ENCODE measurements at places on chromosomes 1 and 21.

DNA sequence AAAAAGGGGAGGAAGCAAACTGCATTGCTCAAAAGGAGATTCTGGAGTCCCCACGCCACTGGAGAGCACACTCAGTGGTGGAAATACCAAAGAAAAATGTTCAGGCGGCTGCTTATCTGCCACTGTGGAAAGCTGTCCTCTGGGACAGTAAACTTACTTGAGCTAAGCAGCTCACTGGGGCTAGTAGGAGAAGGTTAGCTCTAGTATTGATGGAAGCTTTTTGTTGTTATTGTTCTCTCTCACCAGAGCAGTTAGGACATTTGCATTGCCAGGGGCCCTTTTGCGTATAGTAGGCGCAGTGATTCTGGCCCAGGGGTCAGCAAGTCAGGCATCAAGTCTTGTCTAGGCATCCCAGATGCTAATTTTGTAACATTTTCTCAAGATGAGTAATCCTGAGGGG, 15.6 kb downstream of the BACE2 start:
- DNase-seq: no peak

GRCh38 chr21:42189860-42190485, 29.0 kb upstream of the ABCG1 start:
- no peak for DNase-seq

GRCh38 chr1:108560874-108561459, 1.1 kb downstream of the EEIG2 start:
- DNase-seq: peak; percentile 65

GRCh38 chr21:38303300-38303699, 46.5 kb downstream of the KCNJ15 start:
- peak; percentile 79 for DNase-seq

DNA sequence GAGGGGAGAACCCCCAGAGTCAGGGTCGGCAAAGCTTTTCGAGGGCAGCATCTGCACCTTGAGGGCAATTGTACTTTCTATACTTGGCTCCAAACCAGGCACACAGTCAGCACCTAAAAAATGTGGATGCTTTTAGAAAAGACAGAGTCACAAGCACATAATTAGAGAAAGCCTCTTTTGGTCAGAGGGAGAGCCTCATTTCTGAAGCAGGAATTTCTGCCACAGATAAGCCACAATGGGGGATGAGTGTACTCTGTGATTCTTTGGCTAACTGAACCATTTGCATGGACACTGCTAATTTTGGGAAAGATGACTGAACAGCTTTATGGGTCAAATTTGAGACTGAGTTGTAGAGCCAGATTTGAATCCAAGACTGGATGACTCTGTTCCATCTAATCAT, 635.7 kb downstream of the KIF26B start:
- DNase-seq: peak; percentile 27

DNA sequence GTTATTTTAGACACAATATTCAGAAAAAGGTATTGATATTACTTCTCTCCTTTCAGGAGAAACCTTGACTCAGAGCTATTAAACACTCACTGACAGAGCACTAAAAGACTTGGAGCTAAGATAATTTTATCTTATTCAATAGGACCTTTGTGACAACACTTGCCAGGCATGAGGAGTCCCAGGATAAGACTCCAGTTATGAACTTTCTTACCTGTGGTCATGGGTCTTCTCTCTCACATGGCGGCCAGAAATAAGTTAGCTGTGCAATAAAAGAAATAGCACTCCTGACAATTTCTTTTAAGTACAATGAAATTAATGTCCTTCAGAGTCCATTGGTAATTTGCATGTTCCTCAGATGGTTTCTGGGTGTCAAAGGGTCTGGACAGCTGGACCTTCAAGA, 382.1 kb downstream of the BRINP3 start:
- DNase-seq: no peak

- DNase-seq: no peak
Measured at GRCh38 chr1:54566438-54567141, 18.6 kb downstream of the ACOT11 start.

DNA sequence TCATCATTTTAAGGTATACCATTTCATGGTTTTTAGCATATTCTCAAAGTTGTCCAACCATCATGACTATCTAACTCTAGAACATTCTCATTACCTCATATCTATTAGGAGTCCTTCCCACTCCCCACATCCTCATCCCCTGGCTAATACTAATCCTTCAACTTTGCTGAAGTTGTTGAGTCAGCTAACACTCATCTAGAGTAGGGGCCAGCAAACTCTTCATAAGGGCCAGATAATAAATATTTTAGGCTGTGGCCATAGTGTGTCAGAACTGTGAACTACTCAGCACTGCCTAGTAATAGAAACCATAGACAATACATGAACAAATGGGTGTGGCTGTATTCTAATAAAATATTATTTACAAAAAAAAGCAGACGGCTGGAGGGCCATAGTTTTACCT, 43.0 kb downstream of the TOR3A start:
- DNase-seq: peak; percentile 83

- DNase-seq: no peak
Measured at GRCh38 chr1:240827786-240828185, 215.8 kb upstream of the GREM2 start.

GRCh38 chr1:192689459-192689858, 53.5 kb downstream of the RGS13 start:
- no peak for DNase-seq

DNA sequence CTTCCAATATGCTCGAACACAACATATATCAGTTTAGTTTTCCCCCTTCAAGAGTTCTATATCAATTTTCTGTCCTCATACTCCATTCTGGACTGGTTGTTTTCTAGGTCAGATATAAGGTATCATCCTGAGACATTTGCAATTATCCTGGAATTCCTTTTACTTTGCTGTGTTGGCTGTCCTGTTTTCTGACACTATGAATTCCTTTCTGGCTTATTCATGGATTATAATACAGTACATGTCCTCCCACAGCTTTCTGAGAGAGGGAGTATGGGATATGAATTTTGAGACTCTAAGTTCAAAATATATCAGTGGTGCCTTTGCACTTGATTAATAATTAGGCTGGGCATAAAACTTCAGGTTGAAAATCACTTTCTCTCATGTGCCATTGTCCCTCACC, 11.9 kb downstream of the PHTF1 start:
- DNase-seq: peak; percentile 45

- no peak for DNase-seq
Measured at GRCh38 chr1:28508435-28508754, 2.6 kb downstream of the RCC1 start.

Data from iris pigment epithelial cell (primary cell).